ENCODE measurements at places on chromosomes 6 and 20.

- no peak for DNase-seq
Observed at GRCh38 chr6:142530566-142530965, 228.8 kb downstream of the ADGRG6 start.

DNA sequence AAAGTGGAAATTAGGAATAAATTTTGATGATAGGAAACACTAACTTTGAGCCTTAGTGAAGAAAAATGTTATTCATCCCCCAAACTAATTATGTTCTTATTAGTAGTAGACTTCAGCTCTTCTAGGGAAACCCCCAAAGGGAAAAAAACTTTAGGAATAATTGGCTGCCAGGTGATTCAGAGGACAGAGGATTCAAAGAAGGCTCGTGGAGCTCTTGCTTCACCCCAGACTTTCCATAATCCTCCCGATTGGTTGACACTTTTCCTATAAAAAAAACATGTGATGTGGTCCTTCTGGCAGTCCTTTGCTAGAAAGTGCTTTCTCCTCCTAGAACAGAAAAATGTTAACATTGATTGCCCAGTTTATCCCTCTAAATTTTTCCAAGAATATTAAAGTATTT lies 5.6 kb upstream of the CCDC170 start:
- no peak for DNase-seq

DNA sequence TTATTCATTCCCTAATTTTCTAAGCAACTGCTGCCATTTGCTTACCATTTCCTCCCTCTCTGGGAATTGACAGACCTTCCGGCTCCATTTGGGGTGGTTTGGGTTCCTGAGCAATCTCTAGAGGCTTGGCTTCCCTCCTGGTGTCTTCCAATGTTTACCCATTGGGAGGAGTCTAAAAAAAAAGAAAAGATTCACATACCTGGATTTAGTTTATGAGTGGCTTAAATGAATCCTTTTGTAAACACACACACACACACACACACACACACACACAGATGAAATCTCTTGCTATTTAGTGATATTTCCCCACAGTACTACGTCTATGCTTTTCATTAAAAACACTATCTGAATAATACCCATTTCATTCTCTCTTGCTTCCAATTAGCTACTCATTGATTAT lies 48.3 kb upstream of the TRAF3IP2 start:
- DNase-seq, result no peak

- no peak for DNase-seq
Observed at GRCh38 chr6:136718476-136718875, 73.8 kb downstream of the MAP3K5 start.

GRCh38 chr6:157240059-157240959 lies 83.0 kb downstream of the TMEM242 start:
- DNase-seq, result no peak

- DNase-seq, result no peak
Observed at GRCh38 chr20:1871807-1872458, 23.3 kb upstream of the SIRPA start.

- no peak for DNase-seq
Observed at GRCh38 chr6:168089186-168090063, 10.4 kb upstream of the FRMD1 start.

GRCh38 chr6:140541288-140541687 lies 1166.8 kb upstream of the CITED2 start:
- DNase-seq, result no peak

DNA sequence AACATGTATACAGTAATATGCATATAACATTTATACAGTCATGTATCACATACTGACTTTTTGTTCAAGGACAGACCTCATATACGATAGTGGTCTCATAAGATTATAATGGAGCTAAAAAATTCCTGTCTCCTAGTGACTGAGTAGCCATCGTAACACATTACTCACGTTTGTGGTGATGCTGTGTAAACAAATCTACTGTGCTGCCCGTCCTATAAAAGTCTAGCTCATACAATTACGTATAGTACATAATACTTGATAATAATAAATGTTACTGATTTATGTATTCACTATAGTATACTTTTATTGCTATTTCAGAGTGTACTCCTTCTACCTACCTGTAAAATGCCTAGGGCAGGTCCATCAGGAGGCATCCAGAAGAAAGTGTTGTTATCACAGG lies 17.4 kb downstream of the SERAC1 start:
- no peak for DNase-seq

DNA sequence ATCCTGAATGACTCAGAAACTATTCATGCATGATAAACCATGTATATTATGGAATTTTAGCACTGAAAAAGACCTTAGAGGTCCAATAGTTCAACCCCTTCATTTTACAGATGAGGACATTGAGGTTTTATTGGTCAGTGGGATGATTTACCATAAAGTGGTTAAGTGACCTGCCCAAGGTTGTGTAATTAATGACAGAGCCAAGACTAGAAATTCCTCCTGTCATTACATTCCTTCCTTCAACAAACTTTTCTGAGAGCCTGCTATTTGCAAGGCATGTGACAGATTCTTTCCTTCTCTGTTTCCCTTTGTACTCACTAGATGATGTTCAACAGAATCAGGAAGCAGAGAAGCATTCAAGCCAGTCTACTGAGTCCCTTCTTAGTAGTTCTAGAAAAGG lies 170.7 kb upstream of the KCNK16 start:
- no peak for DNase-seq

GRCh38 chr20:24777746-24778145 lies 171.3 kb upstream of the CST7 start:
- DNase-seq, result no peak

GRCh38 chr6:87243812-87244211 lies 78.6 kb upstream of the SMIM8 start:
- DNase-seq, result no peak

DNA sequence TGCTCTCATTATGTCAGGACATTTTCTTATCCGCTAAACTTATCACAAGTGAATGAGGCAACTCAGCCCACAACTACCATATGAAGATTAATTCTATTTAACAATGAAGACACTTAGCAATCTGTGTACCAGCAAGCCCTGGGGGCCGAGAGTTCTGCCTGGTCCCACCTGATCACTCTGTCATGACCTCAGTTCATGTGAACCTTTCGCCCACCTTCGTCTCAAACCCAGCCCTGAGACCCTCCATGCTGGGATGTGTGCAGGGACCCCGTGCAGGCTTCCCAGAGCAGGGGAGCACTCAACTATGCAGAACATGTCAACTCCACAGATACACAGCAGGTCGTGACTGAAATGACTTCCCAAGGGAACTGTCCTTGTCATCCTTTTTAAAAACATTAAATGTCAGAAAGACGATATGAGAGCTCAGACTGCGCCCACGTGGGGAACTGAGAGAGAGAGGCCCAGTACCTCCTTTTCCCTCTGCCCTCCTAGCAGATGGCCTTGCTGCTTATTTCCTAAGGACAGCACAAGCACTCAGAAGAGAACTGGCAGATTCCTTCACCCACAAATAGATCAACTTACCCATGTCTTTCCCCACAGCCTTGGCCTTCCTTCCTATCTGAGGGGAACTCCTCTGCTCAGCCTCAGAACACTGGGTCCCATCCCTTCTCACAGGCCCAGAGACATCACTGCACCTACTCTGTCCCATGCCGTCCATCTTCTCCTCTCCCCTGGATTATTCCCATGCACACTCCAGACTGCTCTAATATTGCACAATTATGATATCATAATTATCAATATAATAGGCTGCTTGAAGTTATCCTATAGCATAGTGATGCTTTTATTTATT lies 11.5 kb downstream of the ABHD12 start:
- DNase-seq, result no peak

GRCh38 chr6:160080097-160080496 lies 41.5 kb upstream of the SLC22A1 start:
- DNase-seq, result no peak
